Lower leg skin (tissue), 4 donors: ENCODE measurements at places on chromosomes 3 and 15.
A peak's percentile ranks its signal among the peaks of the same experiment; 100 is the strongest.

GRCh38 chr3:52848617-52849016 lies 13.8 kb upstream of the MUSTN1 start:
- DNase-seq, result peak; percentile 48

DNA sequence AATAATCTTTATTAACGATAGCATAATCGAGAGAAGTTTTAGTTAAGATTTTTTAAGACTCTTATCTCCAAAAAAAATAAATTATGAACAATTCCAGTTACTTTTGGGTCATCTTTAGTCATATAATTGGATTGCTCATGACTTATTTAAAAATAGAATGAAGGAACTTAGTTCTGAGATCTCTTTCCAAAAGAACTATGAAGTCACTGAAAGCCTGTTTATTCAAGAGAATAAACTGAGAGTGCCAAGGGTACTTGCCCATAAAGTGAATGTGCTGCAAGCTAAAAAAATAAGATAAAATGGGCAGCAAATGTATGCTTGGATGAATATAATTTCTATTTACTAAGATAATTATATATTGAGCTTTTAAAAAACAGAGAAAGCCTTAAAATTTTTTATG lies 176.5 kb upstream of the PLSCR5 start:
- no peak for DNase-seq

GRCh38 chr3:45560281-45560971 lies 34.1 kb upstream of the LIMD1 start:
- peak; percentile 82 for DNase-seq

GRCh38 chr15:70306582-70306981 lies 208.9 kb upstream of the TLE3 start:
- DNase-seq, result no peak

- no peak for DNase-seq
These were observed 32.4 kb downstream of the CCDC12 start for GRCh38 chr3:46944191-46944590.

DNA sequence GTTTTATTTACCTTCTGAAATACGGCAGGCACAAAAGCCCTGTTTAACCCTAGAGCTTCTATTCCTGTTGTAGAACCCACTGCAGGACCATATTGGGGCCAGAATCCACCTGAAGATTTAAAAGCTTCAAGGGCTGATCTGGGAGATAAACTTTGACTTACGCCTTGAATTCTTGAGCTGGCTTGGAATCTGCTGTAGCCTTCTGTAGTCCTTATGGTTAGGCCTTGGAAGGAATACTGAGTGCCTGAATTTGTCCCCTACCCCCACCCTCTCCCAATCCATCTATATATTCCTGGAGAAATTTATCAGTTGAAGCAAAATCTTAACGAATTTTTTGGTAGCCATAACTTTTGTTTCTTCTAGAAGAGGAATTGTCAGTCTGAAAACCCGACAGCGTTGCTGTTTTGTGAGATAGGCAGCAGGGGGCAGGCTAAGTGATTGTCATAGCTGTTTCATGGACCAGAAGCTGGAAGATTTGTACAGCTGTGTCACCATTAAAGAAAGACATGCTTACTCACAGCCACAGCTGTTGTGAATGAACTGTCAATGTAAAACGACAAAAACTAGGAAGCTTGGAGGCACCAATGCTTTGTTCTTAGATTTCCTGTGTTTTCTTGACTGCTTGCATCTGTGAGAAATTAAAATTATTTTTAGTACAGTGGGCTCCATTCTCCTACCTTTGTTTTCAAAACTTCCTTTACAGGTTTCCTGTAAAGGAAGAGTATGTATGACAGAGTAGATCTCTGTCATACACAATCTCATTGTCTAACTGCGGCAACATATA lies 12.8 kb downstream of the LXN start:
- DNase-seq, result no peak

- DNase-seq, result peak; percentile 31
These were observed 91.1 kb upstream of the RNF7 start for GRCh38 chr3:141646760-141647561.

GRCh38 chr3:66443118-66443803 lies 57.6 kb downstream of the LRIG1 start:
- no peak for DNase-seq

DNA sequence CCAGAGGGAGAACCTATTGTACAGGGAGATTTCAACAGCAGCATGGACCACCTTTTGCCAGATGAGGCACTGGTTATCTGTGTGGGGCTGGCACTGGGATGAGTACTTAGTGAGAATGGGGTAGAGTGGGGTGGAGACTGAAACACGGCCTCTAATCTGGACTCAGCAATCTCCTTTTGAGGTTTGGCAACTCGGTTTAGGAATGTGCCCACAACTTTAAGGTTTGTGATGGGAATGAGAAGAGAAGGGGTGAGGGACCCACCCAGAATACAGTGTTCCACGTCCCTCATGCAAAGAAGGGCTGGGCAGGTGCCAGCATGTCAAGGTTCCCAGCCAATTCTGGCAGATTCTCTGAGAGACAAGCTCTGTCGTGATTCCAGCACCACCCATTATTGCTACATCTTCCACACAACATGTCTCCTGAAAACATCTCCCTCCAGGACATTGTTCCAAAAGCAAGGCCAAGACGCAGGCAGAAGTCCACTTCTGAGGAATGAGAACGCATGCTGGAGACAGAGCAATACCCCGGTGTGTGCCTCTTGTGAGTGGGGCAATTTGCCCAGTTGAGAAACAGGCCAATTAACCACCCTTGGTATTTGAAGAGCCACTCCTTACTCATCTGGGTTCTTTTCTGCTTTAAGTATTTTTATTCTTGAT lies 37.5 kb upstream of the CCR4 start:
- DNase-seq, result peak; percentile 73

GRCh38 chr3:161914703-161915417 lies 418.3 kb downstream of the OTOL1 start:
- peak; percentile 19 for DNase-seq

- DNase-seq, result no peak
These were observed 188.1 kb downstream of the MINAR1 start for GRCh38 chr15:79620112-79620857.

DNA sequence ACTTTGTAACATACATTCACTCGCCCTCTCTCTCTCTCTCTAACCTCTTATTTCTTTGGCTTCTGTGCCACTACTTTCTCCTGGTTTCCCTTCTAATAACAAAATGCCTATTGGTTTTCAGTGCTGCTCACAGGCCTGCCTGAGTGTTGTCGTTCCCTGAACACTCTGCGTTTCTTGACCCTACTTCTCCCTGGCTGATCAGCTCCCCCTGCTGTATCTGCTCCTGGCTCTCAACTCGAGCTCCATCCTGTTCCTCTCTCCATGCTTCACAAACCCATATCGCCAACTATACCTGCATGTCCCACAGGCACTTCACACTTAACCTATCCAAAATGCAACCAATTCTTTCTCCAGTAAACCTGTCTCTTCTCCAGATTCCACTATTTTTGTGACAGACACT lies 111.4 kb downstream of the OPA1 start:
- no peak for DNase-seq

GRCh38 chr3:122602011-122602710 lies 24.7 kb downstream of the PARP15 start:
- DNase-seq, result no peak

- DNase-seq, result no peak
These were observed 82.2 kb upstream of the GOLGA8B start for GRCh38 chr15:34665498-34666116.

- DNase-seq, result no peak
These were observed 31.7 kb downstream of the FRMD5 start for GRCh38 chr15:44163370-44163769.

- no peak for DNase-seq
These were observed 2.1 kb downstream of the RHOV start for GRCh38 chr15:40871749-40872617.

GRCh38 chr3:32045091-32045915 lies 61.1 kb upstream of the GPD1L start:
- DNase-seq, result no peak

DNA sequence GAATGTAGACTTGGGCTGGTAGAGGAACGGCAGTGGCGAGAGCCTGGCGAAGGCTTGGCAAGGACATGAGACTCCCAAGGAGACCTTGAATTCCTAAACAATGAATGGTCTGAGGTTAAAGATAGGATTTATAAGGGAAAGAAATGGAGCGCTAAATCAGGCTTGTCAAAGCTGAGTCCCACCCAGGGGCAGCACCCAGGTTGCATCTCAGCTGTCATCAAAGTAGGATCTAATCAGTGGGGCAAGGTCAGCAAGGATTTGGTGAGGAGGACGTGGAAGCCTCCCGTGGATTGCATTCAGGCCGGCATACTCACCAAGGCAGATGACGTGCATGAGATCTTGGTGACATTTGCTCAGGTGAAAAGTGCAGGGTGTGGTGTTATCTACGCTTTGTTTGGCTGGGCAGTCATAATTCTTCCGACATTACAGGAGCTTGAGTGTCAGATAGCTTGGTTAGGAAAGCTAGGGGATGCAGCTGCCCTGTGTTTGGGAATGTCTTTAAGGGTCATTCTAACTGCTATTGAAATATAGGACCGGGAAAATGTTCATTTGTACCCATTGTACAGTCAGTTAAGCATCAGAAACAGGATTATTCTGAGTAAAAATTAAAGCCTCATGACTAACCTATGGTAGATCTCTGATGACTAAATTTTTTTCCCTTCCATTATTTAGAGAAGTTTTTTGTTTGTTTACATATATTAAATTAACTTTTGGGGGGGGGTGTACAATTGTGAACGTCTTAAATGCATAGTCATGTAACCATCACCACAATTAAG lies 99.4 kb upstream of the TSC22D2 start:
- DNase-seq, result no peak

- no peak for DNase-seq
These were observed 16.2 kb downstream of the ATP13A3 start for GRCh38 chr3:194470615-194471014.

GRCh38 chr3:143084856-143085731 lies 34.5 kb upstream of the CHST2 start:
- DNase-seq, result no peak

GRCh38 chr3:126679318-126679751 lies 24.4 kb upstream of the TXNRD3 start:
- peak; percentile 96 for DNase-seq

DNA sequence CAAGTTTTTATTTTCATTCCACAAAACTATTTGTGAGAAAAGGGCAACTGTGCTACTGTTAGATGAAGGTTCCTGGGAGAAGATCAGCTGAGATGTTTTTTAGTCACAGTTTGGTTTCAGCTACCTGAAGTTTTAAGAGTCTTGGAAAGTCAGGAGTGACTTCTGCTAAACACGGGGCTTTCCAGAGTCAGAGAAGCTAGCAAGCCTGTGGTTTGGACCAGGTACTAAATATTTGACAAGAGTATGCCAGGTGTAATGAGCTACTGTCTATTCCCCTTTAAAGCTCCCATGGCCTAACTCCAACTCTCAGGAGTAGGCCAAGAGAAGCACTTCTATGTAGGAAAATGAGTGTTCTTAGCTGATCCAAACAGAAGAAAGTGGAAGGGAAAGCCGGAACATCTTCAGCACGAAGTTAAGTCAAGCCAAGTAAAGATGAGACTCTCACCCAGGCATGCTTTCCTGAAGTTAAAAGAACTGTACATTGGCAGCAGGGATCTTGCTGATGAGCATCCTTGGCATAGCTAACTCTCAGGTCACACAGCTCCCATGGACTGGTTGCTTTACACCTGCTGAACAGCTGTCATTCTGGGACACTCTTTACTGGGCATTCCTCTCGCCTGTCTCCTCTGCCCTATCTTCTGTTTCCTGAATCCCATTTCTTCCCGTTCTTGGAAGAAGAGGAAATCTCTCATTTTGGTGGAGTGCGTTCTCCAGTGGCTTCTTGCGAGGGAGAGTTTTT lies 22.5 kb downstream of the TM4SF18 start:
- no peak for DNase-seq

GRCh38 chr3:106826791-106827311 lies 550.4 kb upstream of the CCDC54 start:
- no peak for DNase-seq

- DNase-seq, result no peak
These were observed 189.2 kb upstream of the SLCO3A1 start for GRCh38 chr15:91664224-91664836.
